T-helper 2 cell (primary cell): ENCODE measurements at places on chromosomes 16 and 17.

DNA sequence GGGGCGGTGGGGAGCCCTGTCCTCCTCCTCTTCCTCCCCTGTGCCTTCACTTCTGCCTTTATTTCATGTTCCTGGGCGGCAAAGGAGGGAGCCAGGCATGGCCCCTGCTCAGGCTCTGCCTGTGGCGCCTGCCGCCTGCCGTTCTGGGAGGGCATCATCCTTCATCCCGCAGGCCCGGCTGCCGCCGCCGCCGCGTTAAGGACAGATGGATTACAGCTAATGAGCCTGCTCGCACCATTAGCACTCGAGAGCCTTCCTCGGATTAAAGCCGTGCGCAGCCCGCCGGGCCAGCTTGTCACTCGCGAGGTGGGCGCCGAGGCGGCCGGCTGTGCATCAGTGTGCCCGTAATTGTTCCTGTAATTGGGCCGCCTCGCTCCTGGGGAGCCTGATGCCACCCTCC, 127.7 kb upstream of the GSE1 start:
- no peak for DNase-seq

DNA sequence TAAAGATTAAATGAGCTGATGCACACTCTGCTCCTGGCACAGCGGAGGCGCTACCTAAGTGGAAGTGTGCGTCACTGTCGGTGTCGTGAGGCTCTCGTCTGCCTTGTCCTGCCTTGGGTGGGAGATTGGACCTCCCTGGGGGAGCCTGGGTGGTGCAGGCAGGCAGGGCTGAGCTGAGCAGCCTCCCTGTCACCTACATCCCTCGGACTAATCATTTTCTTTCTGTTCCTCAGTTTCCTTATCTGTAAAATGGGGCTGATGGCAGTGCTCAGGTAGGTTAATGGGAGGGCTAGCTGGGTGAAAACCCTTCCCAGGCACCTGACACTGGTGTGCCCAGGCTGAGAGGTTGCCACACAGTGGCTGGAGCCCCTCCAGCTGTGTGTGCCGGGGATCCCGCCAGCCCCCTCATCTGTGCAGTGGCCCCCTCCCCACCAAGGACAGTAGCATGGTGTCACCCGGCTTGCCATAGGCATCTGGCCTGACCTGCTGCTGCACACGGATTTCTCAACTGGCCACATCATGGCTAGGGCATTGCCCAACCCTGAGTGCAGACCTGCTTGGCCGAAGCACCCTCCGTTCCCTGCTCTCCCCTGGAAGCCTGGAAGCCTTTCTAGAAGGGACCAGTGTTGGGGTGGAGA, 4.3 kb downstream of the ADCY7 start:
- DNase-seq: no peak

DNA sequence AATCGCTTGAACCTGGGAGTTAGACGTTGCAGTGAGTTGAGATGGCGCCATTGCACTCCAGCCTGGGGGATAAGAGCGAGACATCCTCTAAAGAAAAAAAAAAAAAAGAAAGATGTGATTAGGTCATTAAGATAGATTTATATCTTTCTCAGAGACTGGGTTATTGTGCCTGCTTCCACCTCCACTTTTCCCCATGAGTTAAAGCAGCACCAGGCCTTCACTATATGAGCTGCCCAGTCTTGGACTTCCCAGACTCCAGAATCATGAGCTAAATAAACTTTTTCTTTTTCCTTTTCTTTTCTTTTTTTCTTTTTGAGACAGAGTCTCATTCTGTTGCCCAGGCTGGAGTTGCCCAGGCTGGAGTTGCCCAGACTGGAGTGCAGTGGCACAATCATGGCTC, 19.4 kb upstream of the CDH1 start:
- no peak for DNase-seq

GRCh38 chr16:25366078-25366477, 108.4 kb upstream of the ZKSCAN2 start:
- no peak for DNase-seq

DNA sequence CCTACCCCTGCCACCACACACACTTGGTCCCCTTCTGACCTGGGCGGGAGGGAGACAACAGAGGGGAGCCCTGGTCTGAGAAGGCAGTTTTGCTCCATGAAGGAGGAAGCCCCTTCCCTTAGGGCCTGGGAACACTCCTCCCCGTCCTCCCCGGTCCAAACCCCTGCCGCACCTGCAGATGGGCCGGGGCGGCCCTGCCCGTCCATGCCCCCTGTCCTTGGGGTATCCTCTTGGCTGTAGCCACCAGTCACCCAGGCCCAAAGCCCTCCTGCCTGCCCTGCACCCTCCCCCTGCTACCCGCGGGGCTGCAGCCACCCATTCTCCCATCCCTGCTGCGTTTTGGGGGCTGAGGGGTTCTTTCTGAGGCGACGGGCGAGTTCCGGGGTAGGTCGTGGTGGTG, 33.9 kb downstream of the GSE1 start:
- no peak for DNase-seq

GRCh38 chr16:24001710-24002109, 165.9 kb downstream of the PRKCB start:
- DNase-seq: no peak

- DNase-seq: no peak
Observed at GRCh38 chr16:66254751-66255150, 111.7 kb upstream of the CDH5 start.

DNA sequence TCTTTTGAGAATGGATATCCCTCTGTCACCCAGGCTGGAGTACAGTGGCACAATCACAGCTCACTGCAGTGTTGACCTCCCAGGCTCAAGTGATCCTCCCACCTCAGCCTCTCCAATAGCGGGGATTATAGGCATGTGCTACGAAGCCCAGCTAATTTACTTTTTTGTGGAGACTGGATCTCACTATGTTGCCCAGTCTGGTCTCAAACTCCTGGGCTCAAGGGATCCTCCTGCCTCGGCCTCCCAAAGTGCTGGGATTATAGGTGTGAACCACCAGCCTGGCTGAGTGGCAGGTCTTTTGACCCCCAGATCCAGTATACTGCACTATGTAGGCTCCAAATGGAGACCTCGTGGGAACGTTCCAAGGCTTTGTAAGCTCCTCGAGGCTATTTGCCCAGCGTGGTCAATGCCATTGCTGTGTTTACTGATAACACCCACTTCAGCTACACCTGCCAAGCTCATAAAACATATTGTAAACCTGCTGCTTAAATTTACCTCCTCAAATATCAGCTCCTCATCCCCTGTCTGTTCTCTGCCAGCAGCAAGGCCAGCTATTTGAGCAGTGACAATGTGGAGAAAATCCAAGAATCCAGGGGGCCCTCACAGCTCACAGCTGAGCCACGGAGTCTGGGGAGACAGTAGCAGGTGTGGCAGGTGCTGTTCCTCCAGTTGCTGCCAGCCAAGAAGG, 16.2 kb upstream of the KIFC3 start:
- DNase-seq: no peak

- no peak for DNase-seq
Observed at GRCh38 chr16:54628796-54629625, 301.7 kb upstream of the IRX5 start.

GRCh38 chr16:1746693-1747195, 24.6 kb downstream of the NME3 start:
- DNase-seq: no peak

GRCh38 chr16:82190386-82190785, 20.4 kb upstream of the MPHOSPH6 start:
- DNase-seq: no peak

GRCh38 chr17:73628642-73629552, 15.3 kb downstream of the SDK2 start:
- DNase-seq: no peak

GRCh38 chr17:21463779-21464407, 87.7 kb downstream of the KCNJ12 start:
- no peak for DNase-seq

GRCh38 chr17:35076874-35077273, 13.4 kb upstream of the RFFL start:
- DNase-seq: no peak

DNA sequence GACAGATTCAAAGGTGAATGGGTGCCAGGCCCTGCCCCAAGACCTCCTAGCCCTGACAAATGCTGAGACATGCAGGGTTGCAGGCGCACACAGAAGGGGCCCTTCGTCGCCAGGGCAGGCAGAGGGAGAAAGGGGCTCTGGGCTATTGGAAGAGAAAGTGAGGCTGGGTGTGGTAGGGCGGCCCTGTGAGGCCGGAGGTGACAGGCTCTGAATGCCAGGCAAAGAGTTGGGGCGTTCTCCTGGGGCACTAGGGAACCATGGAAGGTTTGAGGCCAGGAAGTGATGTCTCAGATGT, 26.4 kb upstream of the NXPH3 start:
- no peak for DNase-seq

DNA sequence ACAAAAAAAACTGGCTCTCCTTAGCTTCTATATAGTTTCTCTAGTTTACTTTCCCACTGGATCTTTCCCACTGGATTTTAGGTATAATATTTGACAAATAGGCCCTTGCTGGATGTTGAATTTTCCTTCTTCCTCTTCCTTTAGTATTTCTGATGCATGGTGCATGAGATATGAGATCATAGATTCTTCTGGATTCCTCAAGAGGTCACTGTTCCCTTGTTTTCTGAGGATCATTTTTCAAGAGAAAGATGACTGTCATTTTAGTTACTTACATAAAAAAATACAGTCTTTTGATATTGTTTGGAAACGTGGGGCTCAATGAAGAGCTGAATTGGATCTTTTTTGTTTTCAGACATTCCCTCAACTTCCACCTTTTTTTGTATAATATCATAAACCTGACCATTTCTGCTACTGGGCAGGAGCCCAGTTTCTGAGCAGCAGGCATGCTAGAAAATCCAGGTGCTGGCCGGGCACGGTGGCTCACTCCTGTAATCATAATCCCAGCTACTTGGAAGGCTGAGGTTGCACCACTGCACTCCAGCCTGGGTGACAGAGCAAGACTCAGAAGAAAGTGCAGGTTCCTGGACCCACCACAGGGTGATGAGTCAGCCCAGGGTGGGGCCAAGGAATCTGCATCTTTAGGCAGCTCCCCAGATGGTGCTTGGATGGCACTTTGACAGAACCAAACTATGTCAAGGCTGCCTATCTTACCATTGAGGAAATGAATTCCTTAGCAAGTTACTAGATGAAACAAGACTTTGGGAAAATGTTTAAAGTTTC, 70.3 kb downstream of the SDR42E1 start:
- peak; percentile 48 for DNase-seq

DNA sequence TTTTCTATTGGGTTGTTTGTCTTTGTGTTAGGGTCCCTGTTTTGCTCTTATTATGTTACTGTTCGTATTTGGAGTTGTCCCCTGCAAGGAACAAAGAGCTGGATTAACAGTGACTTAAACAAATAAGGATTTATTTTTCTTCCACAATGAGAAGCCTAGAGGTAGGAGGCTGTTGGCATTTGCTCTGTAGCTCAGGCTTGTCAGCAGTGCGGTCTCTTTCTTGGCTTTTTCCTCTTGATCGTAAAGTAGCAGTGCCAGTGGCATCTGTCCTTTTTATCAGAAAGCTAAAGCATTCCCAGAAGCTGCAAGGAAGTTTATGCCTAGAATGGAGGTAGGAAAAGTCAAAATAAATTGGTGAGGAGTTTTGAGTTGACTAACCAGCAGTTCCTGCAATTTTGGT, 154.1 kb downstream of the HS3ST4 start:
- DNase-seq: no peak

- DNase-seq: no peak
Observed at GRCh38 chr16:80283466-80284392, 257.1 kb upstream of the DYNLRB2 start.

GRCh38 chr17:49741009-49741691, 22.8 kb downstream of the FAM117A start:
- DNase-seq: no peak

DNA sequence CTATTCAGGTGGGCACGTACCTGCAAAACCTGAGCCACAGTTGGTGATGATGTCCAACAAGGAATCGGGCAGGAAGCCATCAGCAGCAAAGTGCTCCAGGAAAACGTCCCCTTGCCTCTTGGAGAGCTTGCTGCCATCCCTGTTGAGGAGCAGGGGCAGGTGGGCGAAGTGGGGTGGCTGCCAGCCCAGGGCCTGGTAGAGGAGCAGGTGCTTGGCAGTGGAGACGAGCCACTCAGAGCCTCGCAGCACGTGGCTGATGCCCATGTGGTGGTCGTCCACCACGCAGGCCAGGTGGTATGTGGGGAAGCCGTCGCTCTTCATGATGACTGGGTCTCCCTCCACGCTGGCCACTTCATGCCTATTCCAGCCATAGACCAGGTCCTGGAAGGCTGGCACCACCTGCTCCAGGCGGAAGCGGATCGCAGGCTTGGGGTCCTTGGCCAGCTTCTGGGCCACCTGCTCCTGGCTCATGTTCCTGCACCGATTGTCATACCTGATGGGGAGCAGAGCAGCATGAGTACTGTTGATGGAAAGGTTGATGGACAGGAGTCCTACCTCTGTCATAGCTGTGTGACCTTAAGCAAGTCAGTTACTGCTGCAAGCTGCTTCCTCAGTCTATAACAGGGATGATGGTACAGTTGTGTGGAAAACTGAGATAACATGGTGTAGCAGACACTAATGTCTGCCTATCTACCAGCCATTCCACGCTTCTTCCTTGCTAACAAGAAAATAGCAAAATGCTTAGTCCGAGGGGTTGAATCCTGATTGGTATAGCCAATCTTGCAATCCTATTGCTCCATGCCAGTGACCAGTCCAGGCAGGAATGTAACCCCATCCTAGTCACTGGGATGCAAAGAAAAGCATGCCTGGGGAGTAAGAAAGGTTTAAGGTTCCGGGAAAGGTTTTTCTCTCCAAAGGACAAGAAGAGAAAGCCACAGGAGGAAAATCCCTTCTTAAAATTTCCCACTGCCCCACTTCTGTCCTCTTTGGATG, 22.0 kb downstream of the EARS2 start:
- no peak for DNase-seq

DNA sequence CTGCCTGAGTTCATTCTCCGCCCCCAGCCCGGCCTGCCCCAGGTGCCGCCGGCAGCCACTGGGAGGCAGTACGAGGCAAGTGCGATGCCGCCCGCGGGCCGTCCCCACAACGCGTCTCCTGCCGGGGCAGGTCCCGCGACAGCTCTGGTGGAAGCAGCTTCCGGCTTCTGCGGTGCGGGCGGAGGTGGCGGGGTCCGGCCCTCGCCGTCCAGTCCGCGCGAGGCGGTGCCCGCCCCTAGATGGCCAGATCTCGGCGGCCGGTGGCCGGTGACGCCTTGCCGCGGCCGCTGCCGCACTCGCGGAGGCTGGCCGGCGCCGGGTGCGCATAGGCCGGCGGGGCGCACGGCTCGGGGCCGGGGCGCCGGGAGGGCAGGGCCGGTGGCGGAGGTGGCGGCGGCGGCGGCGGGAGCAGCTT, 1.8 kb downstream of the GJD3 start:
- DNase-seq: peak; percentile 79
